Posterior vena cava (tissue), 2 donors: ENCODE measurements at places on chromosomes 2 and 18. TPM values are rescaled to one million over a fixed set of nuclear protein-coding genes. Genes with fewer than 3 reads are reported as not detected.

Gene DES
- total RNA-seq: 6,561 TPM

Gene UGT1A5
- total RNA-seq: not detected

Gene TMEM37
- 8.0 TPM for total RNA-seq

Gene DSG1
- not detected for total RNA-seq

Gene GAL3ST2
- not detected for total RNA-seq

Gene BUB1
- 0.57 TPM for total RNA-seq

Gene MPP4
- 0.56 TPM for total RNA-seq

Gene E2F6
- 13.9 TPM for total RNA-seq

Gene COL6A3
- total RNA-seq: 485 TPM

Gene GPR75
- total RNA-seq: 2.1 TPM

Gene PFN4
- total RNA-seq: 0.67 TPM

Gene PID1
- 42.4 TPM for total RNA-seq

Gene HK2
- total RNA-seq: 4.3 TPM

Gene IL36A
- not detected for total RNA-seq

Gene SLC11A1
- total RNA-seq: 28.8 TPM

Gene SPP2
- not detected for total RNA-seq

Gene CHRND
- not detected for total RNA-seq

Gene KCNG3
- total RNA-seq: 0.05 TPM

Gene TTL
- total RNA-seq: 42.3 TPM

Gene TBC1D8
- 13.5 TPM for total RNA-seq

Gene XIRP2
- 0.42 TPM for total RNA-seq

Gene DSG4
- not detected for total RNA-seq

Gene STAT4
- total RNA-seq: 2.5 TPM

Gene SCG2
- 0.90 TPM for total RNA-seq

Gene RUFY4
- 0.14 TPM for total RNA-seq

Gene DIS3L2
- 21.7 TPM for total RNA-seq

Gene SRD5A2
- total RNA-seq: not detected

Gene HOXD4
- 9.9 TPM for total RNA-seq
